ENCODE measurements at places on chromosomes 3 and 15.
A peak's percentile ranks its signal among the peaks of the same experiment; 100 is the strongest.

DNA sequence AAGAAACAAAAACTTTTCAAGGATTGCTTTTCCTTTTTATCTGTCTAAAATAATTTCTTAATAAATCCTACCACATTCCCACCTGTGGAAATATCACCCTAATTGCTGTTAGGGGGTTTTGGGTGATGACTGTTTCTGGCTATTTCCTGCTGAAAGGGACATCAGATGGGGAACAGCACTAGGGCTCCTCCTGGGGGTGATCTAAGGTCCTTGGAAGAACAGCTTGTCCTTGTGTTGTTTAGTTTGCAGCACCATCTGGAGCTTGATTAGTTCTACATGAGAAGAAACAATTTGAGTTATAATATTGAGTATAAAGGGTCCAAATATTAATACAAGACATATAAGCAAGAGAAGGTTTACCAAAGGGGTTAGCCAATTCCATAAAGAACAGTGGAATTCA lies 18.7 kb downstream of the OR5H15 start:
- no peak for DNase-seq

DNA sequence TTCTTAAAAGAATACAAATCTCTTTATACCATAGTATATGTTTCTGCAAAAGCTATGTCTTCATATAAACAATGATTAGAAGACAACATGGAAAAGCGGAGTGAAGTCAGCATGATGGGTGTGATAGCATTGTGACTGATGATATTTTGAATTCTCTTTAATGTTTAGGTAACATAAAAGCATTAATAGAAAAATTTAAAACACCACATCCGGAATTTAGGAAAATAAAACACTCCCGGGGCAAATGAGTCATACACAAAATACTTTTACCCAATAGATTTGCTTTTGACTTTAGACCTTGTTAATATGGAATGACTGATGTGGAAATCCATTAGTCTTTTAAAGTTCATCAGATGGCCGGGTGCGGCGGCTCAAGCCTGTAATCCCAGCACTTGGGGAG lies 134.7 kb downstream of the P3H2 start:
- DNase-seq = no peak

DNA sequence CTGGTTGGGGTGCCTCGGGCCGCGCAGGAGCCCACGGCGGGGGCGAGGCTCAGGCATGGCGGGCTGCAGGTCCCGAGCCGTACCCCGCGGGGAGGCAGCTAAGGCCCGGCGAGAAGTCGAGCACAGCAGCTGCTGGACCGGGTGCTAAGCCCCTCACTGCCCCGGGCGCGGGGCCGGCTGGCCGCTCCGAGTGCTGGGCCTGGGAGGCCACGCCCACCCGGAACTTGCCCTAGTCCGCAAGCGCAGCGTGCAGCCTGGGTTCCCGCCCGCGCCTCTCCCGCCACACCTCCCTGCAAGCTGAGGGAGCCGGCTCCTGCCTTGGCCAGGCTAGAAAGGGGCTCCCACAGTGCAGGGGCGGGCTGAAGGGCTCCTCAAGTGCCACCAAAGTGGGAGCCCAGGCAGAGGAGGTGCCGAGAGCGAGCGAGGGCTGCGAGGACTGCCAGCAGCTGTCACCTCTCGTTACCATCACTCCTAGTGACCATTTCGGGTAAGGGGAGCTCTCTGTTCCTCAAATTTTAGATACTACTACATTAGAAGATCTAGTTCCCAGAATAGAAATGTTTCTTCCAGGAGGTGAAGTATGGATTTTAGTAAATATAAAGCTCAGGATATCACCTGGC lies 417.0 kb upstream of the AGTR1 start:
- DNase-seq = no peak

- no peak for DNase-seq
Observed at GRCh38 chr3:193372783-193373182, 5.8 kb downstream of the ATP13A5 start.

GRCh38 chr3:45628746-45629145 lies 34.2 kb downstream of the LIMD1 start:
- no peak for DNase-seq

DNA sequence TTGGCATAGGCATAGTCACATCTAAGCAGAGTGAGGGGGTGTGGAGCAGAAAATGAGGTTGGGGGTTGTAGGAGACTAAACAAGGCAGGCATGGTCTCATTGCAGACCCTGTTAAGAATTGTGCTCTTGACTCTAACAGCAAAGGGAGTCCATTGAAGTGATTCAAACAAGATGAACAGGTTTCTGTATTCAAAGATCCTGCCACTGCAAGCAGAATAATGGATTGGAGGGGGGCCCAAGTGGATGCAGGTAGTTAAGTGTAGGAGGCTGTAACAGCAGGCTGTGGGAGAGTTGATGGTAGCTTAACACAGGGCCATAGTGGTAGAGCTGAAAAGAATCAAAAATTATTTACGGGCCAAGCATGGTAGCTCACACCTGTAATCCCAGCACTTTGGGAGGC lies 34.4 kb downstream of the CASR start:
- DNase-seq = no peak

DNA sequence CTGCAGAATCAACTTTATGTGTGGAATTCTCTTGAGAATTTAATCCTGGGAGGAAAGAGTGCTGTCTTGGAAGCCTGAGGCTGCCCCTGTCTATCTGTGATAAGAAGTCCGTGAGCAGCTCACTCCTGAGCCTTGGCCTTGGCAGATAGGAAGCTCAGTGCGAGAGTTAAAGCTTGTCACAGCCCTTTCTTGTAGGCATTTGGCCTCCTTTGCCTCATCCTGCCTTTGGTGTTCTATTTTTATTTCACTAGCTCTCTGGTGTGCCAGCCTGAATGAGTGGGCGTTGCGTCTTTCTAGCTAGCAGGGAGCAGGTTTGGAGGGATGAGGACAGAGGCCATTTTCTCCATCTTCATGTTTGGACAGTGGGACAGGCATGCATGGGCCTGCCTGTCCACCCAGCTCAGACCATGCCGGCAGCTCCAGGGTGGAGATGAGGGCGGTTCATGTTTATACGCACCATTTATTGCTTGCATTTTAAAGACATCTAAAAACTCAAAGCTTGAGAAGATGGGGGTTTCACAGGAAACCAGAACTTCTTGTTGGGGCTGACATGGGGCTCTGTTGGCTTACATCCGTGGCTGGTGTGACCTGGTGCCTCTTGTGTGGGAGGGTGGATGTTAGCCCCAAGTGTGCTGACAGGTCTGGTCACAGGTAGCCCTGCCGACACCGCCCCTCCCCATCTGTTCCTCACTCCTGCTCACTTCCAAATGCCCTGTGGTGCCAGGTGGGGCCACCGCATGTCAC lies 29.8 kb downstream of the IRAK2 start:
- DNase-seq = no peak

DNA sequence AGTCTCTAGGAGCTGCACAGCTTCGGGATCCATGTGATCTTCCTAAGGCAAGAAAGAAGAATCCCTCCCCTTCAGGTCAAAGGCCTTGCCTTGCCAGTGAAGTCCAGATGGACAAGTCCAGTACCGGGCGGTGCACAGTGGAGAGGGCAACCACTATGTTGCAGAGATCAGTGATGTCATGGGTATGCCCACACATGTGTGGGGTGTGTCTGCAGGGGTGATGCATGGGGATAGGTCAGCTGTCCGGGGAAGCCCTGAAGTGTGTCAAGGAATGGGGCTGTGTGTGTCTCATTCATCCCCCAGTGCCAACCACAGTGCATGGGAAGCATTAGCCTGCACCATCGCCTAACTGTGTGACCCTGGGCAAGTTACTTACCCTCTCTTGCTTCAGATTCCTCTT lies 66.5 kb downstream of the TLE3 start:
- DNase-seq = no peak

DNA sequence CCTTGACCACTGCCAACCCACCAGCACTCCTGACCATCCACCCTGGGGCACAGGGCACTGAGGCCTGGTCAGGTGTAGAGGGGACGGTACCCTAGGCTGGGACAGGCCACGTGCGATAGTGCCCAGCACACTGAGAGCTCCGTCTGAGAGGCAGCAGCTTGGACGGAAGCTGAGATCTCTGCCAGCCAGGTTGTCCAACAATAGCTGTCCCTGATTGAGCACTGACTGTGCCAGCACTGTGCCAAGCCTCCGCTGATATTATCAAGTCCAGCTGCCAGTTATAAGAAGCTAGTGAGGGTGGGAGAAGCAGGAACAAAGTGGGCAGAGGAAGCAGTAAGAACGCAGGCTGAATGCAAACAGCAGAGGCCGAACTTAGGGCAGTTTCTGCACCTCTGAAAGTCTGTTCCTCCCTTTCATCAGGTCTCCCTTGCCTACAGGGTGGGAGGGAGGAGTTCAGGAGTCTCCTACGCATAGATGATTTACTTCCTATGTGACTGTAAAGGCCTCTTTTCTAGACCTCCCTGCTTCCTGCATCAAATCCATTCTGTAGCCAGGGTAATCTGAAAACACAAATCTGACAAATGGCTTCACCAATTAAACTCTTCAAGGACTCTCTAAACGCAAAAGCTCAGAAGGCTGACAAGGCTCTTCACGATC lies 29.7 kb downstream of the MRPS11 start:
- DNase-seq = no peak

DNA sequence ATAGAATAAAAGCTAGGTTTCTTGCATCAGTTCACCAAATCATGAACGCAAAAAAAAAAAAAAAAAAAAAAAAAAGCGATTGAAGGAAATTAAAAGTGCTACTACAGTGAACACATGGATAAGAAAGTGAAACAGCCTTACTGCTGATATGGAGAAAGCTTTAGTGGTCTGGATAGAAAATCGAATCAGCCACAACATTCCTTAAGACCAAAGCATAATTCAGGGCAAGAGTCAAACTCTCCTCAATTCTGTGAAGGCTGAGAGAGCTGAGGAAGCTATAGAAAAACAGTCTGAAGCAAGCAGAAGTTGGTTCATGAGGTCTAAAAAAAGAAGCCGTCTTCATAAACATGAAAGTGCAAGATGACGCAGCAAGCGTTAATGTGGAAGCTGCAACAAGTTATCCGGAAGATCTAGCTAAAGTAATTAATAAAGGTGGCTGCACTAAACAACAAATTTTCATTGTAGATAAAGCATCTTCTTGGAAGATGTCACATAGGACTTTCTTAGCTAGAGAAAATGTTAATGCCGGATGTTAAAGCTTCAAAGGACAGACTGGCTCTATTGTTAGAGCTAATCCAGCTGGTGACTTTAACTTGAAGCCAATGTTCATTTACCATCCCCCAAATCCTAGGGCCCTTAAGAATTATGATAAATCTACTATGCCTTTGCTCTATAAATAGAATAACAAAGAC lies 19.2 kb downstream of the P3H2 start:
- no peak for DNase-seq

DNA sequence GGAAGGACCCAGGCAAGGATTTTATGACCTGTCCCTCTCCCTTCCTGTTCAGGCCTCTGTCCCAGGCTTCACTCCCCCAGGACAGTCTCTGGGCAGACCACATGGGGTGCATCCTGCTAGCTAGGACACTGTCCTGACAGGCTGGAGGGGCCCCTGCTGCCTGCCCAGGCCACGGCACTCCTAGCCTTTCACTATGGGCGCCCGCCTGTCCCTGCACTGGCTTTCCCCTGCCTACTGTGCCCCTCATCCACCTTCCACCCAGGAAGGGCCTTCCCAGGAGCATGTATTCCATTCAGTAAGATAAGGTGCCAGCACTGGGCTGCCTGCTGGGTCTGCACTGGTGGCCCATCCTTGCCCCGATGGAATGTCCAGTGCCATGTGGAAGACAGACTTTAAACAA lies 145.3 kb downstream of the DNAJB8 start:
- no peak for DNase-seq

DNA sequence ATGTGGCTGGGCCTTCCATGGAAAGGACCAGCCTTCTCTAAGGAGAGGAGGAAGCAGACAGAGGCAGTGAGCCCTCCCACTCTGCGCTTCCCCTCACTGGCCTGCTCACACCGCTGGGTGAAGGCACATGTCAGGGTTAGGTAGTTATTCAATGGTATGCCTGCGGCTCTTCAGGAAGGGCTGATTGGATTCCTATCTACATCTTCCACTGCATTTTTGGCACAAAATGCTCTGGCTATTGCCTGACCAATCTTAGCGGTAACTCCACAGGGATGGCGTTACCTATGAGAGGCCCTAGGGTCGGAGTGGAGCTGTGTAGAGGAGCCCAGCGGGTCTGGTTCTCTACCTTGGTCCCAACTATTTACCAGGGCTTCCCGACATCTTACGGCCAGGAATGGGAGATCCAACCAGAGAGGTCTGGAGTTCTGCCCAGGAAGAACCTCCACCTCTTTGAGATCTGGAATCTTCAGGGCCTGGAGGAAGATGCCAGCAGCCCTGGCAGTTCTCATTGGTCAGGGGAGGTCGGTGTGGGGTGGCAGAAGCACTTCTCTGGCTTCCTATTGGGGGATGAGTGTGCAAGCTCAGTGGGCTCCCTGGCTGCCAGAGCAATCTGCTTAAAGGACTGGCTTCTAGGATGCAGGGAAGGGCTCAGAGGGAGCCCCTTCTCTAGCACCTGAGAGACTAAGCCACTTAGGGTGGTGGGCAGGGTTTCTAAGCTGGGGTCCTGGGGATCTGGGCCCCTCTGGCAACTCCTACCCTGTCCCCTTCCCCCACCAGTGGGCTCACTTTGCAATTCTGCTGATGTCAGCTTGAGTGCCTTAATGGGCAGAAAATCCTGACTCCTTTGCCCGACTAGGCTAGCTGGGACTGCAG lies 24.3 kb downstream of the SNX33 start:
- DNase-seq = no peak

DNA sequence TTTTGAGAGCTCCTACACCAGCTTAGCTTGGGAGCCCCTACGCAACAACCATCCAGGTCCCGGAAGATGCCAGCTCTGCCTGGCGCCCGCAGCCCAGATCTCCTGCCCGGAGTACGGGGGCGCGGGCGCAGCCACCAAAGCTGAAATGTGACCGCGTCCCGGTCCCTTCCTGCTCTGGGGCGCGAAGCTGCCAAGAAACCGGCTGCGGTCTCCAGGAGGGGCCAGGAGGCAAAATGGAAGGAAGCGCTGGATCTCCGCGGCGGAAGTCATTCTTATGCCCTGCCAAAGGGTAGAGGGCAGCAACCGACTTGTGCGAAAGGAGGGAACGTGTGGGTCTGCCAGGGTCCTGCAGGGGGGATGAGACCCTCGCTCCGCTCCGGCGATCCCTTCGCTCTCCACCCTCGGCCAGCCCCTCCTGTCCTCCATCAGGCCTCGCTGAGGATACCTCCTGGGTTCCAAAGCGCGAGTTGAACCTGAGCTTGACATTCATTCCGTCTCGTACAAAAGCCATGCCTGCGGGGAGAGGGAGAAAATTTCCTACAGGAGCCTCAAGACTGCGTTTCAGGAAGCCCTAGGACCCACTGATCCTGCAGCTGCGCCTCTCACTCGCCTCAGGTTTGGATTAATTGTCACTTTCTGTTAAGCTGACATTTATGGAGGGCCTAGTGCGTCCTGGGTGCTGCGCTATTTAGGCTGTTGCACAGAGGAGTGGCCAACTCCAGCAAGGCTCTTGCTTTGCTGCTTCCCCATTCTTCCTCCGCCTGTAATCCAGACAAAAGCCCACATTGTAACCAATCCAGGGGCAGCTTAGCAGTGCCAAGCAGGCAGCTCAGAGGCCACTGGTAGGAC lies 98.3 kb upstream of the VGLL3 start:
- peak; percentile 81 for DNase-seq

GRCh38 chr15:40985541-40986330 lies 32.5 kb downstream of the CHAC1 start:
- no peak for DNase-seq

GRCh38 chr3:15171096-15171495 lies 35.0 kb upstream of the CAPN7 start:
- no peak for DNase-seq

GRCh38 chr3:114404590-114404989 lies 110.8 kb downstream of the TIGIT start:
- DNase-seq = no peak

GRCh38 chr15:80199869-80200268 lies 47.1 kb downstream of the FAH start:
- DNase-seq = no peak
